ENCODE measurements at places on chromosomes 3 and 15. TPM values are rescaled to one million over a fixed set of nuclear protein-coding genes. Genes with fewer than 3 reads are reported as not detected.

GRCh38 chr3:139530717-139531116 is 8.8 kb downstream of the RBP1 start:
- H3K27me3 ChIP-seq = no peaks in the 10 kb centered on the region
- peaks cover 49% of the 10 kb centered on the region for H3K4me1 ChIP-seq

- no peak overlapping the region for H3K27ac ChIP-seq
- H3K4me1 ChIP-seq = peaks cover 28% of the 10 kb centered on the region
- H3K4me3 ChIP-seq = no peak overlapping the region
- H3K27me3 ChIP-seq = no peaks in the 10 kb centered on the region
Observed at GRCh38 chr15:67161881-67162280, 92.6 kb downstream of the AAGAB start.

- H3K36me3 ChIP-seq = no peaks in the 10 kb centered on the region
- H3K27ac ChIP-seq = no peak overlapping the region
- DNase-seq = no peak
- no peak overlapping the region for H3K4me3 ChIP-seq
Observed at GRCh38 chr15:97141360-97141759, 810.9 kb downstream of the NR2F2 start.

DNA sequence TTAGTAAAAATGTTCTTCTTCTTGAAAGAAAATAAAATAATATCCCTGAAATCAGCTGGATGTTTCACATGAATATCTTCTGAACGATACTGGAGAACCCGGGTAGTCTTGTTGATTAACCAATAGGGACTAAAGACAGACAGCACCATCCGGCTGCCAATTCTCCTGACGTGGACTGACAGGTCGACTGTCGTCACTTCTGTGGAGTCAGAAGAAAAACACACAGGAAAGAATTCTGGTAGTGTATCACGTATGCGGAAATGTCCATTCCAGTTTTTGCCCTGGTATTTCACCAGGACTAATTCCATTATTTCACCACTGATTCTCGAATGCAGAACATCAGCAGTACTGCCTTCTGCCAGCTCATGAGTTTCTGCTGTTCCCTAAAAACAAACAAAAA is 144.6 kb downstream of the VPS13C start:
- H3K27me3 ChIP-seq = no peaks in the 10 kb centered on the region
- no peaks in the 10 kb centered on the region for H3K4me1 ChIP-seq
- DNase-seq = no peak
- H3K36me3 ChIP-seq = no peaks in the 10 kb centered on the region

GRCh38 chr3:113054552-113054951 is 63.8 kb downstream of the GTPBP8 start:
- H3K4me1 ChIP-seq = peaks cover 4% of the 10 kb centered on the region
- no peaks in the 10 kb centered on the region for H3K36me3 ChIP-seq
- no peak overlapping the region for H3K4me3 ChIP-seq
- no peaks in the 10 kb centered on the region for H3K27me3 ChIP-seq
- H3K27ac ChIP-seq = no peak overlapping the region
- no peak for DNase-seq

DNA sequence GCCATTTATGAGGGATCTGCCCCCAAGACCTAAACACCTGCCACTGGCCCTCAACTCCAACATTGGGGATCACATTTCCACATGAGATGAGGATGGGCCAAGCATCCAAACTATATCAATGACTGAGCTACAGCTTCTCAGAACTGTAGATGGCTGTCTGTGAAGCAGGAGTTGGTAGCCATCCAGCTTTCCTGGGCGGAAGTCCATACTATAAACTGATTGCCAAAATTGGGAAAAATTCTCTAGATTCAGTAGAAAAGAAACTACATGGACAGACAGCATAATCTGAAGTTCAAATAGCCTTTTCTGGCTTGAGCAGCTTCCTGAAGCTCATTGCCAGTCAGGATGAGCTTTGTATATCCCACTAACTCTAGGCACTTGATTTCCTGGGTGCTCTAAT is 214.7 kb upstream of the ZBTB20 start:
- H3K4me3 ChIP-seq = no peak overlapping the region
- DNase-seq = no peak
- H3K27ac ChIP-seq = no peak overlapping the region

- H3K4me1 ChIP-seq = peaks cover 11% of the 10 kb centered on the region
- no peak overlapping the region for H3K27ac ChIP-seq
- no peak for DNase-seq
- no peaks in the 10 kb centered on the region for H3K27me3 ChIP-seq
Observed at GRCh38 chr3:125142940-125143339, 69.6 kb downstream of the SLC12A8 start.

GRCh38 chr15:44023176-44023575 is 171.9 kb downstream of the FRMD5 start:
- no peaks in the 10 kb centered on the region for H3K27me3 ChIP-seq
- H3K36me3 ChIP-seq = no peaks in the 10 kb centered on the region
- H3K4me3 ChIP-seq = no peak overlapping the region

Gene HRG
- total RNA-seq = not detected

Gene CLSTN2
- total RNA-seq = 103 TPM

DNA sequence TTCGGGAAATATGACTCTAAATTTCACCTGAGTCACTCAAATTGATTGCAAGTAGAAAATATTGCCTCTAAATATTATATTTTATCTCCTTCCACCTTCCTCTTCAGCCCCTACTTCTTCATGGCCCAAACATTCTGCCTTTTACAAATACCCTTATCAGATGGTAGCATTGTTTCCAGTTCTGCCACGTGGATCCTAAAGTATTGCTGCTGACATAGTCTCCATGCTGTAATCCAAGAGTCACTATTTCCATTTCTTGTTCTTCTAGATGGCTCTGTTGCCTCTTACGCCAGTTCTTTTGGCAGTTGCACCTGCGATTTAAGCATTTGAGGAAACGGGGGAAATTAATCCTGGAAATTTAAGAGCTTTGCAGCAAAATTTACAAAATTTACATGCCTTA is 13.6 kb downstream of the LMOD3 start:
- H3K4me1 ChIP-seq = no peaks in the 10 kb centered on the region
- H3K36me3 ChIP-seq = no peaks in the 10 kb centered on the region
- no peak overlapping the region for H3K4me3 ChIP-seq
- DNase-seq = no peak
- H3K27me3 ChIP-seq = no peaks in the 10 kb centered on the region

DNA sequence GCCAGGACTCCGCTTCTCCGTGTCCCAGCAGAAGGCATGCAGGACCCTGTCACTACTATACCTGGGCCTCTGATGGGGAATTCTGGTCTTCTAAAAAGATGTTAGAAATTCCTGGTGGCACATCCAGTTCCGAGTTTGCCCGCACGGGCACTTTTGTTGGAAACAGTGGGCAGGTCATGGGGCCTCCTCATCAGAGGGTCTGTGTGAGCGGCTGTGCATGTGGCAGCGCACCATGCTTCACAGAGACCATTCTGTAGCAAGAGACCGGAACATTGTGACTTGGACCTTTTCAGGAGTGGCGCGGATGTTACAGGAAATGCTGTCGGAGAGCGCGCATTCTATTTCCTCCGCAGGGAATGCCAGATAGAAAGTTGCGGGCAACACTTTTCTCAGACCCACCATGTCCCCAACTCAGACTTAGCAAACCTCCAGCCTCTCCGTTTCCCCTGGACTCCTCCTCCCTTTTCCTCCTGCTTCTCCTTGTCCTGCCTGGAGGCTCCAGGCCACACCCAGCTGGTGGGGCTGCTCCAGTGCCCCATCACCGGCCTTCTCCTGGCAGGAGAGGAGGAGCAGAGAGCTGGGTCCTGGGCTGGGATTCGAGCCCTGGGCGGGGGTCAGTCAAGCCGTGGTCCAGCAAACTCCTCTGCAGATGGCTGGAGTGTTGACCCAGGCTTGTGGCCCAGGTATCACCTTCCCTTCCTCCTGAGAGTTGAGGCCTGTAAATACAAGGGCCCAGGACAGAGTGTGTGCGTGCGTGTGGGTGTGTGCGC is 46.6 kb downstream of the KLF13 start:
- H3K36me3 ChIP-seq = no peaks in the 10 kb centered on the region
- H3K27ac ChIP-seq = no peak overlapping the region

GRCh38 chr15:98740295-98740694 is 92.0 kb downstream of the IGF1R start:
- H3K4me1 ChIP-seq = peaks cover 17% of the 10 kb centered on the region
- H3K36me3 ChIP-seq = no peaks in the 10 kb centered on the region
- no peak for DNase-seq

Gene ADPRH
- total RNA-seq = 4.8 TPM

DNA sequence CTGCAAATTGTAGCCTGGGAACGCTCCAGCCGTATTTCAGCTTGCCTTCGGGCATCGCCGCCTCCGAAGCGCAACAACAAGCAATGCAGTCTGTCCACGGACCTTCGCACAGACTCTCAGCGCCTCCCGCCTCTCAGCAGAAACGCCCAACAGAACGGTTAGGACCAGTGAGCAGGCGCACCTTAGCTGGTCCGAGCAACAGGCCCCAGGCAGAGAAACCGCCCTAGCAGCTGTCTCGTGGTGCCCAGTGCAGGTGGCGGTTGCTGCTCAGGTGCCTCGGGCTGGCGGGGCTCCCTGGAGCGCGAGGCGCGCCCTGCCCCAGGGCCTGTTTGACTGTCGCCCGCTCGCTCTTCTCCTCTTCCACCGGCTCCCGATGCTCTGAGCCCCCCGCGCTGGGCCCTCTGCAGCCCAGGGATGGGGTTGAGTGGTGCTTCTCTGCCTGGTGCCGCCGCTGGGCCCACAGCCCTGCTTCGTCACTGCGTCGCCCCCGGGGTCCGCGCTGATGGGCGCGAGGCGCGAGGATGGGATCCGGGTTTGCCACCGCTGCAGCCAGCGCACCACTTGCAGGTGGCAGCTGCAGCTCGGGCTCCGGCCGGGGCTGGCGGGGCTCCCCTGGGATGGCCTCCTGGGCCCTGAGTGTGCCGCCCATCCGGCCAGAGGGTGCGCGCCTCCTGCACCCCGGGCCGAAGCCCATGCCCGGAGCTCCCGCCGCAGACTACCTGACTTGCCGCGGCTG is 268.4 kb upstream of the FRG2C start:
- H3K36me3 ChIP-seq = no peaks in the 10 kb centered on the region
- H3K4me1 ChIP-seq = peaks cover 4% of the 10 kb centered on the region
- no peaks in the 10 kb centered on the region for H3K27me3 ChIP-seq
- no peak overlapping the region for H3K27ac ChIP-seq
- no peak overlapping the region for H3K4me3 ChIP-seq

DNA sequence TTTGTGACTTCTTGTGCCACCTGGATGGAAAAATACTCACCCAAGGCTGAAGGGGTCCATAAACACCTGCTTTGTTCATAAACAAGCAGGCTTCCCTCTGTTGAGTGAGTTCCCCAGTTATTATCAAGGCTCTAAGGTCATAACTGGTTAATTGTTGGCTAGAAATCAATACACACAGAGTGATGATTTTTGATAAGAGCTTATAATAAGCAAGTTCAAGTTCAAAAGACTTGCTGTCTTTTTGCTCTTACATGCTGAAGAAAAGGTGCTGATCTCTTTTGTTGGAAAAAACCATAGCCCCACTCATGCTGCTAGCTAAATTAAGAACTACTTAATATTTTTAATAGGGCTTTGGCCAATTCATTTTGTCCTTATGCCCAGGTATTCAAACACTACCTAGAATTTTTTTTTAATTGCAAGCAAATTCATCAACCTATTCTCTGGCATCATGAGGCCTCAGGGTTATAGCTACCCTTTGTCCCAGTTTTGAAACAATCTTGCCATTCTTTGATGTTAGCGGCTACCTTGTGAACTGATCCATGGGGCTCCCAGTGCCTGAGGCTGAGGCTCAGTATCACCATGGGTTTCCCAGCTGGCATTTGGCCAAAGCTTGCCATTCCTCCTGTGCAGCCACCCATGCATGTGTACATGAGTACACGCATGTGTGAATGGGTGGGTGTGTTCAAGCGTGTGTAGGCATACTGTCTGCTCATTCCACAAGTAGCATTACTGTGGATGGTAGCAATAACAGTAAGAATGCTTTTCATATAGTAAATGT is 127.6 kb upstream of the LPP start:
- H3K4me1 ChIP-seq = no peaks in the 10 kb centered on the region
- H3K4me3 ChIP-seq = no peak overlapping the region
- DNase-seq = no peak
- no peaks in the 10 kb centered on the region for H3K36me3 ChIP-seq
- no peaks in the 10 kb centered on the region for H3K27me3 ChIP-seq
- no peak overlapping the region for H3K27ac ChIP-seq
